SJCRH30 (cell line): ENCODE measurements at places on chromosomes 13 and 19. TPM values are rescaled to one million over a fixed set of nuclear protein-coding genes. Genes with fewer than 3 reads are reported as not detected.

FFAR1 gene
- not detected in 2 replicates for total RNA-seq

- DNase-seq, result no peak
Observed at GRCh38 chr13:102569488-102569887, 27.3 kb upstream of the TPP2 start.

ANKRD24 gene
- 0.05 and 0.45 TPM in 2 replicates for total RNA-seq

SIGLEC8 gene
- total RNA-seq, result not detected in 2 replicates

- no peak for DNase-seq
Observed at GRCh38 chr19:31515931-31516330, 166.7 kb upstream of the TSHZ3 start.

GRCh38 chr19:1601613-1602064, 3.6 kb downstream of the UQCR11 start:
- DNase-seq, result no peak

DNA sequence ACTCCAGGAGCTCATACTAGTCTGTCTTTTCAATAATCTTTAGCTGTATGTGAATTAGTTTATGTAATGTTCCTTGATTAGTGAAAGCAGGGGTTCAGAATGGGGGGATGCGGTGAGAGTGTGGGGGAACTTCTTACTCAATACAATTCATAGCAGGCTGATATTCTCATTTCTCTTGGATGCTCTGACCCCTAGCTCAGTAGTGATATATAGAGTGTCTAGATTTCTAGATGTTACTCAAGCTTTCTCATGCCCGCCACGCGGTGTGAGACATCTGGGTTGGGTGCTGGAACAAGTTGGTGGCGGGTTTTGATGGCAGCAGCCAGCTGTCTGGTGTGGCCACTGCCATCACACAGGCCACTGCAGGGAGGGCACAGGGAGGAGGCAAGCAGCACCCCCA, 39.3 kb upstream of the FLT1 start:
- DNase-seq, result no peak

DNA sequence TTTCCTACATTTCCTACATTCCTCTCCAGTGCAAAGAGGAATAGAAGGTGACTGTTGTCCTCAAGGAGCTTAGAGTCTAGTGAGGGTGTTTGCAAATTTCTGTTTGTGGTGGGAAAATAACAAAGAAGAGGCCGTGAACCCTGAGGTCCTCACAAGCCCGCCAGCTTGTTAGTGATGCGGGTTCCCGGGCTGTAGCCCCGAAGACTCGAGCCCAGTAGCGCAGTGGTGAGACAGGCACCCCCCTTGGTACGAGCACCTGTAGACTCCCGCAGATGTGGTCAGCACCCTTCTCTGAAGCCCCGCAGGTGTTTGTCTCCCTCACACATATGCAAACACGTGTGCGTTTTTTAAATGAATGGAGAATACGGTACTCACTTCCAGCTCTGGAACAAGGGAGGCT, 26.5 kb upstream of the SPACA7 start:
- DNase-seq, result no peak
